Stimulated activated CD8-positive, alpha-beta memory T cell treated with anti-CD3 and anti-CD28 coated beads, Interleukin-2, amount 100 ng/mL, for 1 hour (primary cell): ENCODE measurements at places on chromosomes 6 and 20.

DNA sequence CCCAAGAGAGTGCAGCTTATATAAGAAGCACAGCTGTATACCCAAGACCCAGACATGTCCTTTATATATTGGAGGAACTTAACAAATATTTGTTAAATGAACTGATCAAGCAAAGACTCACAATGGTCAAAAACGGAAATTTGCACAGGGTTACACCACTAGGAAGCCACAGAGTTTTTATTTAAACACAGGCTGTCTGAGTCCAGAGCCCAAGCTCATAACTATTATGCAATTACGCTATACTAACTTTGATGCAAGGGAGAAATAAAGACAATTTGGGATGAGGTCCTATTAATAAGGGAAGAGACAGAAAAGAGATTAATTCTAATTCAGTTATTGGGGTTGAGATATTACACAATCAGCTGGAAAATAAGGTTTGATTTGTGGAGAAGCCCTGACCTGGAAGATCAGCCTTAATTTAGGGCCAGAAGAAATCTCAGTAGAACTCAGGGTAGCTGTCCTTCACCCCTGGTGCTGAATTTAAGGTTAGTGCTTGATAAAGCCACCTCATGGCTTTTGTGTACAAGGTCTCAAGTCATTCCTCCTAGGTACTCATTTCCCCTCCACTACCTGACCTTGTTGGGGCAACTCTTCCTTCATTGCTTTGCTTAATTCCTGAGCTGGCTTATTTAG is 10.5 kb upstream of the ZNF334 start:
- DNase-seq = no peak

GRCh38 chr6:122760330-122760729 is 19.2 kb upstream of the FABP7 start:
- DNase-seq = no peak

- DNase-seq = no peak
Observed at GRCh38 chr6:43926634-43927531, 156.9 kb downstream of the VEGFA start.

- DNase-seq = no peak
Observed at GRCh38 chr6:15744818-15745402, 82.1 kb upstream of the DTNBP1 start.

DNA sequence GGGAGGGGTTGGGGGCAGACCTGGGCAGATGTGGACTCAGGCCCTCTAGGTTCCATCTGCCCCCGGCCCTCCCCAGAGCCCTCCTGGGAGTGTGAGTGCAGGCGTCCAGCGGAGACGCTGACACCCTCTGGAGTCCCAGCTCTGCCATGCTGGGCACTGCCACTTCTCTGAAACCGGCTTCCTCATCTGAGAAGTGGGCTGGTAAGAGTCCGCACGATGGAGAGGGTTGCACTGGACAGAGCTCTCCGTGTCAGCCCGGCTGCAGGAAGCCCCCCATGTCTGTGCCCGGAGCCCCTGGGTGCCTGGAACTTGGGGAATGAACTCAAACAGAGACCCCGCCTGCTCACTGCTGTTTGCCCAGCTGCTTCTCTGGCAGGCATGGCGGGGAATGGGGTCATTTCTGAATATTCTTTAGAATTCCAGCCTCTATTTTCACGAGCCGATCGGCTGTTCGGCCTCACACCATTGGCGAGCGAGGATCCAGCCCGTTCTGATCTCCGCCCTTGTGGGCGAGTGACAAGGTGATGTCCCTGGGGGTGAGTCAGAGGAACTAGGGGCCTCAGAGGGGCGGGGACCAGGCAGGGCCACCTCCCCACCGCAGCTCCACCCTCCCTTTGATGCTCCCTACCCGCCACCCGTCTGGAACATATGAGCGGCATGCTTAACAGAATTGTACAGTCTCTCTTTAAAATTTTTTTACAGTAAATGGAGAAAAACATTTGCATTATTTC is 47.8 kb upstream of the GATA5 start:
- DNase-seq = peak; percentile 55

GRCh38 chr20:37192137-37192854 is 12.9 kb upstream of the MROH8 start:
- peak; percentile 55 for DNase-seq

DNA sequence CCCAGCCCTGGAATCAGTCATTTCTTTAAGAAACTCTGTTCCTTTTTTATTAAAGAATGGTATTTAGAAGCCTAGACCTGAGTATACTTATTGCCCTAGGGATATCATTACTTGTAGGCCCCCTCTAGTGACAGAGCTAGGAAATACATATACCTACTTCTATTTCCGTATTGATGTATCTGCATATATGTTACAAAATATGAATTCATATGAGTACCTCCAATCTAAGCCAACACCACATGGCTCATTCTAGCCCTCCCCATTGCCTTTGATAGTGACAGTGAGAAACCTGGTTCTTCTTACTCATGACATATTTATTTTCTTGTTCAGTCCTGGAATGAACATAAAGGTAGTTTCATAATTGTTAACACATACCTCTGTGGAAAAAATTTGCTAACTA is 137.2 kb downstream of the FARS2 start:
- DNase-seq = no peak

- DNase-seq = no peak
Observed at GRCh38 chr20:58006346-58007316, 221.8 kb downstream of the ANKRD60 start.

- DNase-seq = no peak
Observed at GRCh38 chr20:58792426-58792825, 58.3 kb downstream of the GNAS-AS1 start.

- DNase-seq = no peak
Observed at GRCh38 chr6:8080362-8081151, 16.4 kb upstream of the BLOC1S5 start.

- DNase-seq = no peak
Observed at GRCh38 chr6:4870821-4871494, 94.8 kb downstream of the CDYL start.

- no peak for DNase-seq
Observed at GRCh38 chr6:32855467-32856174, 1.6 kb downstream of the PSMB9 start.

GRCh38 chr6:154814063-154814462 is 80.8 kb downstream of the SCAF8 start:
- DNase-seq = no peak

DNA sequence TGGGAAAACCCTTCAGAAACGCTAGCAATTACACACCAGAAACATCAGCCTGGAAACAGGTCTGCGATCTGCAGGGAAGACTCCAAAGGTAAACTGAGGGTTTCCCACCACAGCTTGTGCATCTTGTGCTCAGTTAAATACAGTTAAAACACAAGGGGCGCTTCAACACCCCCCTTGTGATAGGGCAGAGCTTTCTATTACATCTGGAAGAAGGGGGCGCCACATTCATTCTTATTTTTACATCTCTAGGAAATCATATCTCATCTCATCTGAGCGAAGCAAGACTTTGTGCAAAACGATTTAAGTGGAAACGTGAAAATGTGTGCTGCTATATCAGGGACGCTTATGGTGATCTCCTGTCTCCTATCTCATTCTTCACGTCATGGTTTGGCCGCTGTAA is 58.5 kb downstream of the PRND start:
- no peak for DNase-seq

DNA sequence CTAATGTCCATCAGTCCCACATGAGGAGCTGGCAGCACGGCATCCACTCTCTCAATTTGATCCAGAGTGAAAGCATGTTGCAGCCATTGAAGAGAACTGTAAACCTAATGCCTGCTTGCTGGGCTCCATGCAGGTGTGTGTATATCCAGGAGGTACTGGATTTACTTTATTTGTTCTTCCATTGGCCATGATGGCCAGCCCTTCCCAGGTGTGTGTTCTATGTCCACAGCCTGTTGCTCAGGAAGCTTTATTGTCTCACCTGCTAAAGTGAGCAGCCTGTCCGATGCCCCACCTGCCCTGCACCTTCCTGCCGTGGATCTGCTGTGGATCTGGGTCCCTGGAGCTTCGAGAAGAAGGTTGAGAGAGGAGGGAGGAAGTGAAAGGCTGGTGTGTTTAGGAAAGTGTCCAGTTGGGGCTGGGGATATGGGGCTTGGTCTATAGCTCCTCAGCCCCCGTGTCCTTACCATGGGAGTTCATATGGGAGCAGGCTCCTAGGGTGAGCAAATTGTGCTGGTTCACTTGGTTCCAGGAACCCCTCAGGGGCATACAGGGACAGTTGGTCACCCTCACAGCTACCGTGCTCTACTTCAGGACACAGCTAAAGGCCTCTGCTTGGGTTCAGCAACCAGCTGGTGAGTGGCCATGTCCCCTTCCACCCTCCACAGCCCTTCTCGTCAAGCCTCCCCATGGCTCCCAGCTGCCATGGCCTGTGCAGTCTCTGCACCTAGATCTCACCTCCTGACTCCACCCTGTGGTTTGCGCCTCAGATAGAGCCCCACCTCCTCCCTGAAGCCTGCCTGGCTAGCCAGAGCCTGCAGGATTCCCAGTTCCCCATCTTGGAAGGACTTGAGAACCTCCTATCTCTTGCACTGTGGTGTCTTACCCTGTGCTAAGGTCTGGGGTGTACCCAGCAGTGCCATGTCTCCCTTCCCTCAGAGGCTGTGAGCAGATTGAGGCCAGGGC is 12.7 kb downstream of the TREML2 start:
- no peak for DNase-seq

DNA sequence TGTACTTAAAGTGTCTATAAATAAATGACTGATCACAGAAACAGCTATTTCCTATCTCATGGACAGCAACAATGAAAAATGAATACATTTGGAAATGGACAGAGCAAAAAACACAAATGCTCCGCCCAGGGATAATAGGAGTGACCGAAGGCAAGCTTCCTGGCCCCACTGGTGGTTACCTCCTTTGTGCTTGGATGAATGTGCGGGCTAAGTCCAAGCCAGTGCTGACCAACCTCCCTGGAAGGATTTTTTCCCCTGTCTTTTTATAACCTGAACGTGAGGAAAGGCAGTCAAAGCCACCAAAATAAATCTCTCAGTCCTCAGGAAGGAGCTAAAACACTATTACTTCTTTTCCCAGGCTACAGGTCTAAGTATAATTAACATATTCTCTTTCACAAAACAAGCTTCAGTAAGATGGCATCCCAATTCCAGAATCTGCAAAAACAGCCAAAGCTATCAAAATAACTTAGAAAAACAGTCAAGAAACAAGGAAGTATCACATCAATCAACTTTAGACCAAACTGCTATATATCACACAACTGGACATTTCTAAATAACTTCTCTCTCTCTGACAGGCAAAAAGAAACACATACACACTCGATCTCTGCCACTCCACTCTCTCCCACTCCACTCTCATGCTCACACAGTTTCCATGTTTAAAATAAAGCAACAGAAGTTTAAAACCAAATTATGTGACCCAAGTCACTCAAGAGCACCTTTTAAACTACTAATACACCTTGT is 10.0 kb downstream of the KIF16B start:
- no peak for DNase-seq

GRCh38 chr20:48052475-48052835 is 267.2 kb upstream of the SULF2 start:
- no peak for DNase-seq

DNA sequence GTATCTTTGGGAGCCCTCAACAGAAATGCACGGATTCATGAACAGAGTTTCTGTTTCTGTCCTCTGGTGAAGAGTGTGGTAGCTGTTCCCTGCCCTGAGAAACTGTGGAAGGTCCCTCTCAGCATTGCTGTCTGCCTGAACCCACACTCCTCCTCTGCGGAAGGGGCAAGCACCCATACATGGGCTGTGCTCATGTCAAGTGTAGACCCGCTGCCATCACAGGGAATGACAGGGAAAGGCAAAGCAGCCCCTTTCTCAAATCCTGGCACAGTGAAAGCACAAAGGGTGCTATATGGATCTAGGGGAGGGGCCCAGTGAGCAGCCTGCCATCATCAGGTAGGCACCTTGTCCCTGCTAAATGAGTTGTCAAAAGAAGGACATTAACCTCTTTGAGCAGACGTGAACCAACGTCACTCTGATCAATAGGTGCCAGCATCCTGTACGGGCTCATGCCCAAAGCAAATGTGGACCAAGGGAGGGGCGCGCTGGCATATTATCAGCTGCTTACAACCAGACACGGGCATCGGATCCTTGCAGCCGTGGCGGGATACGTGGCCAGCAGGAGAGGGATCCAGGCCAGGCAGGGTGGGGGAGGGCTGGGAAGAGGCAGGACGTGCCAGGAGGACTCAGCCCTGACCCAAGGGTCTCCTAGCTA is 231.2 kb upstream of the PMEPA1 start:
- DNase-seq = no peak

- DNase-seq = no peak
Observed at GRCh38 chr6:41691426-41692079, 43.9 kb downstream of the TFEB start.

GRCh38 chr6:18240230-18240629 is 24.1 kb downstream of the DEK start:
- no peak for DNase-seq

DNA sequence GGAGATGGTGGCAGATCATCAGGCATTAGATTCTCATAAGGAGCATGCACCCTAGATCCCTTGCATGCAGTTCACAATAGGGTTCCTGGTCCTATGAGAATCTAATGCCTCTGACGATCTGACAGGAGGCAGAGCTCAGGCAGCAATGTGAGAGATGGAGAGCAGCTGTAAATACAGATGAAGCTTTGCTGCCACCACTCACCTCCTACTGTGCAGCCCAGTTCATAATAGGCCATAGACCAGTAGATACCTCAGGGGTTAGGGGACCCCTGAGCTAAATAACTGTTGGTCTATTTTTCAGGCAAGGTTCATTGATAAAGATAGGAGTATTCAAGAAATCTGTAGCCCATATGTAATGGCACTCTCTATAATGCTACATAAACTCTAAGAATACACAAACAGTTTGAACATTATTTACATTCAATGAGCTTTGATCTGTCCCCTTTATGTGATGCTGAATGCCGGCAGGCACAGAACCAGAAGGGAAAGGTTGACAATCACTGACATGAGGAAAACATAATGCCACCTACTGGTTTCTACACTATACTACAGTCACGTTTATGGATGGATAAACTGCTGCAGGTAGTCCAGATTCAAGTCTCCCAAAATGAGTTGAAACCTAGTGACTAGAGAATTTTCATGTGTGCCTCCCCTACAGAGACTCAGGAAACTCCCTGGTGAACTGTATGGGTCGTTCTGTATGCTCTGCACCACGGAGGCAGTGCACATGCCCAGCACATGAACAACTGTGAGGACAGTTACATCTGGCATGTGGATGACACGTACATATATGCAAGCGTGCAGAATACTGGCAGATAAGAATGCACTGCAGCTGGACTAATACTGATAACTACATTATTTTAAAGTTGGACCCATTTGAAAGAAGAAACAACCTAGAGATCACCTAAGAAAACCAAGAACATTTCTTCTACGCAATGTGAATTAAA is 72.0 kb downstream of the DST start:
- no peak for DNase-seq

GRCh38 chr6:144673807-144674206 is 388.7 kb downstream of the UTRN start:
- DNase-seq = no peak

DNA sequence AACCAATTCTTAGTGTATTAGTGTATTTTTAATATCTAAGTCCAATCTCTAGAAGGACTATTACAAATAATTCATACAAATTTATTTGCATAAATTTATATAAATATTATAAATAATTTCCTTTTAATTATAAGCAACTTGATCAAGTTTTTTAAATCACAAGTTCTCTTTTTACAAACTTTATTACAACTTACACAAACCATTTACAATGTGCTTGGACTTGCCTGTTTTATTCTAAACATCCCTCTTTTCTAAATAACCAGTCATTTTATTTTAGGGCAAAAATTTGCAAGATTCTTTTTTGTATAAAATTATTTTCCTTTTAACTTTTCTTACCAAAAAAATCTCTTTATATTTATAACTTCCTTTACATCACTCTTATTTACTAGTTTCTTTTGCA is 83.5 kb upstream of the SYNCRIP start:
- DNase-seq = no peak
